ENCODE measurements at places on chromosomes 1 and 21. TPM values are rescaled to one million over a fixed set of nuclear protein-coding genes. Genes with fewer than 3 reads are reported as not detected.

DNA sequence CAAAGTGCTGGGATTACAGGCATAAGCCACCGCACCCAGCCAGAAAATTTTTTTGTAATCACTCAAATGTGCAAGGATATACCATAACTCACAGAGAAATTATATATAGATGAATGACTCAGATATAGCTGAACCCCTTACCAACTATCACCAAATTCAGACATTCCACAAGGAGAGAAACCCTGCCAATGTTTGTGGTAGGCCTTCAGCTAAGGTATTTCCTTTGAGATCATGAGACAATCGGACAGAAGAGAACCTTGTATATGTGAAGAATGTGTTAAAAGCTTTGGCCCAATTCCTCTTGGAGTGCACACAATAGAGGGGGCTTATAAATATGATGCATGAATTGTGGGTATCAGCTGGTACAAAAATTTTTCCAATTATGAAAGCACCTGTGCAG is 50.7 kb downstream of the ZNF684 start:
- DNase-seq = no peak

DNA sequence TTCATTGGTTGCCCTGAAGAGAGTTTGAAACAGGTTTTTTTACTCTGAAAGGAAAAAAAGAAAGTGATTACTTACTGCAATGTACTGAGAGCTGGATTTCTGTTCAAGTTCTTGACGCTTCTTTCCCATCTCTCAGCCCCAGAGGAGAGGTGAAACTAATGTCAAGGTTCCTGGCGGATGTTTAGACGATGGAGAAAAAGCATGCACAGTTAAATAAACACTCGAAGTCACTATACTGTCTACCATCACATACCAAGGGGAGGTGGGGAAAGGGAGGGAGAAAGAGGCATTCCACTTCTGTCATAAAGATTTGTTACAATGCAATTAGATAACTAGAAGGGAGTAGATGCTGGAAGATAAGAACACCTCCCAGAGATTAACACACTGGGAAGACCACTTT is 177.0 kb upstream of the TNR start:
- DNase-seq = no peak

DNA sequence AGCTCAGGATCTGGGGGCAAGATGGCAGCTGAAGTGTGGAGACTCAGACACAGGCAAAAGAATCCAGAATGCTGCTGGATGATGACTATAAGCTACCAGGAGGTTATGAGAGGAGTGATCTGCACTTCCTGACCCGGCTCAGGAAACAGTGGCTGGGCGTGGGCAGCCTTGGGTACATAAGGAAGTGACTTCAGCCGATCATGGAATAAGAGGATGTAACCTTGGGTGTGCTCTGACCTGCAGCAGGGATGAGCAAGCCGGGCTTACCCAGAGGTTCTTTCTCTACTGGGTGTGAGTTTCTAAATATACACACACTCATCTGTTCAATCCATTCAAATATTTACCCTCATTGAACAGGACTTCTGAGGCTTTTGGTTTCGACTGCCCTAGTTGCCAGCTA is 62.7 kb downstream of the CD34 start:
- DNase-seq = peak; percentile 88

DNA sequence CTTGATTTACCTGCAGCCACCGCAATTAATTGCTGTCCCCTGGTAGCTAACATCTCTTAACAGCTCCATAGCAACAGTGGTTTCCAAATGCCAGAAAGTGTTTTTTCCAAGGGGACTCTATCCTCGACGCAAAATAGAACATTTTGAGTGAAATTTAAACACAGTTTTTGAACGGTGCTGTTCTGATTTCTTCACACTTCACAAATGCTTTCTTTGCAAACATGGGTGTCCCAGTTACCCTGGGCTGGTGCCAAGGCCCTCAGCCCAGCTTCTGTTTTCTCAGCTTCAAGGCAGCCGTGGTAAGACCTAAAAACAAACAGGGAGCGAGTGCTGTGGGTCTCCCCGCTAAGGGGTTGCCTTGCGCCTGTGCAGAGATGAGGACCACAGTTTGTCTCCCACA is 147.3 kb upstream of the VAMP3 start:
- no peak for DNase-seq

DNA sequence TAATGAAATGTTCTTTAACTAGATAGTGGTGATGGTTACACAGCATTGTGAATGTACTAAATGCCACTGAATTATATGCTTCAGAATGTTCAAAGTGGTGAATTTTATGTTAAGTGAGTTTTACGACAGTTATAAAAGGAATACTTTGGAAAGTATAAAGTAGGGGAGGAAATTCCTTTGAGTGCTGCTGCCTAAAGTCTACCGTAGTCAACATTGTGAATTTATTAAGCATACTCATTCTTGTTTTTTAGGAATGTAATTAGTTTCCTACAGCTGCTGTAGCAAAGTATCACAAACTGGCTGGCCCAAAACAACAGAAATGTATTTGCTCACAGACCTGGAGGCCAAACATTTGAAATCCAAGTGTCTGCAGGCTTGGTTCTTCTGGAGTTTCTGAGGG is 73.0 kb downstream of the SWT1 start:
- no peak for DNase-seq

DNA sequence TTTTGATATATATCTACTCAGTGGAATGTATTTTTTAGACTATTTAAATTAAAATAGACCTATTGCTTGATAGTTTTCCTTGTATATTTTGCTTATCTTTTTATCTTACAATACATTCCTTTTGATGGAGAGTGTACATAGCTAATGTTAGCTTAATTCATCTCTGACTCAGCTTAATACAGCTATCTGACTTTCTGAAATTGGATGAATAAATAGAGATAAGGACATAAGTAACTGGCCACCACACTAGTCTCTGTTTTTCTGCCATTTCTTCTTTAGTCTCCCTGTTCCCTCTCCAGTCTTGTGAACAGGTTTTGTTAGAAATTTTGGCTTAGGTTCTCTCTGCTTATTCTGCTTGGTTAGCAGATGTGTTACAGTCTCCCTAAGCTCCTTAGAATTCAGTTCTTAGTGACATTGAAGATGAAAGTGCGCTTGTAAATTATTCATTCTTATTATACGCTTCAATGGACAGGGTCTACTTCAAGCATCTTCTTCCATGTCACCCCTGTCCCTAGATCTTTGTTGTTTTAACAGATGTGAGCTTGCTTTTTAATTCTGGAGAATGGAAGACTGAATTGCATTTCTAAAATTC is 59.6 kb downstream of the XPR1 start:
- no peak for DNase-seq

The C1QC gene
- polyA plus RNA-seq = 79.1 TPM

- peak; percentile 21 for DNase-seq
These were observed 62.7 kb upstream of the IPO9 start for GRCh38 chr1:201766131-201766866.

The LMX1A gene
- 1.3 TPM for polyA plus RNA-seq

GRCh38 chr1:117051224-117052064 is 8.7 kb upstream of the TTF2 start:
- DNase-seq = no peak

GRCh38 chr1:219350172-219350931 is 176.7 kb downstream of the LYPLAL1 start:
- DNase-seq = no peak

DNA sequence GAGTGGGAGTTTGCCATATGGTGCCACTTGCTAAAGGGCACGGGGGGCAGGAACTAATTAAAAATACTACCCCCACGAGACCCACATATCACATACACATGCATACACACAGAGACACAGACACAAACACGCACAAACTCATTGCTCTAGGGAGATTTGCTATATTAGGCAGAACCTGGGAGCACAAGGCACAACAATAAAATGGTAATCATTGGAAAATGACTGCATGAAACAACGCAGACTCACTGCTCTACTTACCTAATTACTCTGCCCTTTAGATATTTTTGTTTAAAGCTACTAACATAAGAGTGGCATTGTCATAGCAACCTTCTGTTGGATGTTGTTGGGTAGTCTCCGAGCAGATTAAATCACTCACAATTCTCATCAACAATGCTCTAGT is 20.3 kb upstream of the RGS4 start:
- no peak for DNase-seq

The SPRR3 gene
- not detected for polyA plus RNA-seq

The NBPF6 gene
- not detected for polyA plus RNA-seq

The SLC30A1 gene
- polyA plus RNA-seq = 94.5 TPM

GRCh38 chr1:54777011-54777410 is 12.7 kb upstream of the PARS2 start:
- no peak for DNase-seq

The HLCS gene
- polyA plus RNA-seq = 12.5 TPM

The ELAVL4 gene
- polyA plus RNA-seq = 25.1 TPM
